ENCODE measurements at places on chromosomes 3 and 15. TPM values are rescaled to one million over a fixed set of nuclear protein-coding genes. Genes with fewer than 3 reads are reported as not detected.

GRCh38 chr3:47473391-47473790, 2.4 kb downstream of the SCAP start:
- peak; percentile 31 for DNase-seq

GRCh38 chr3:140995881-140996280, 54.2 kb downstream of the SLC25A36 start:
- DNase-seq = no peak

Gene CPLX3
- total RNA-seq = 0.17 TPM

- no peak for DNase-seq
These were observed 305.6 kb upstream of the STT3B start for GRCh38 chr3:31227131-31227562.

Gene RPP25
- 8.2 TPM for total RNA-seq

Gene KIF23
- total RNA-seq = 3.2 TPM

Data from lower leg skin (tissue), 4 donors.